ENCODE measurements at places on chromosomes 16 and 17.

DNA sequence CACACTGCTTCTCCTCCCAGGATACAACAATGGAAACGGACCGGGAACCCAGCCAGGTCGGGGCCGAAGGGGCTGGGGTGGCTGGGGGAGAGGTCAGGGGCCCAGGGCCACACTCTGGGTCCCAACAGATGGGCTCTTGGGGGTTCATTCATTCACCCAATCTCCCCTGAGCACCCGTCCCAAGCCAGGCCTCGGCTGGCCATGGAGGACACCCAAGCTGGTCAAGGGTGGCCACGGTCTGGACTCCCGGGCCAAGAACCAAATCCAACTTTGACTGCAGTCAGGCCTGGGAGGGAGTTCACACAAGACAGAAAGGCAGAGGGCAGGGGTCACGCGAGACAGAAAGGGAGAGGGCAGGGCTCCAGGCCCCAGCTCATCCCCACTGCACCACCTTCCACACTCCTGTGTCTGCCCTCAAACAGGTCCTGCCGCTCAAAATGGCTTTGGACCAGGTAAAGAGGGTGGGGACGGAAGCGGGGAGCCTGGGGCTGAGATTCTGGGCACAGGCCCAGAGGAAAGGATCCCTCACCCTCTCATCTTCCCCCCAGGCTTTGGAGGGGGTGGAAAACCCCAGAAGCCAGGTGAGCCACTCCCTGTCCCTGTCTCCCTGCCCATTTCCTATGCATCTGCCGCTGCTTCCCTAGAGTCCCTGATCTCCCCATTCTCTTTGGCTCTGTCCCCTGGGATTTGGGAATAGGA is 12.3 kb upstream of the PKMYT1 start:
- no peak for DNase-seq

- no peak for DNase-seq
Measured at GRCh38 chr16:82660966-82661365, 34.2 kb downstream of the CDH13 start.

- DNase-seq: no peak
Measured at GRCh38 chr16:51655249-51655648, 504.2 kb upstream of the SALL1 start.

- DNase-seq: no peak
Measured at GRCh38 chr16:22327446-22327775, 30.2 kb downstream of the POLR3E start.

DNA sequence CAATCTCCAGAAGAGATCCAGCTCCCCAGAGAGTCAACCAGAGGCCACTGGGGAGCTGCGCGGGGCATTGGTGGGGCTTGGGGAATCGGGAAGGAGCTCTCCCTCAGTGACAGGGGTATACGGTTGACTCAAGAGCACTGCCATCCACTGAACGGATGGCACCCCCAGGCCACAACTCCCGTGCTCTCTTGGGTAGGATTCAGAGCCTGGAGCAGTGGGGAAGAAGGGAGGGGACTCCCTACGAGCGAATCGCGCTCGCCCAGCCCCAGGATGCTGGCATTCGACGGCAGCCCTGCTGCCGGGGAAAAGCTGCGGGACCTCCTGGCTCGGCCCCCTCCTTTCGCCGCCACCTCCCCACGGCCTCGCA is 473 bp upstream of the TPPP3 start:
- no peak for DNase-seq

DNA sequence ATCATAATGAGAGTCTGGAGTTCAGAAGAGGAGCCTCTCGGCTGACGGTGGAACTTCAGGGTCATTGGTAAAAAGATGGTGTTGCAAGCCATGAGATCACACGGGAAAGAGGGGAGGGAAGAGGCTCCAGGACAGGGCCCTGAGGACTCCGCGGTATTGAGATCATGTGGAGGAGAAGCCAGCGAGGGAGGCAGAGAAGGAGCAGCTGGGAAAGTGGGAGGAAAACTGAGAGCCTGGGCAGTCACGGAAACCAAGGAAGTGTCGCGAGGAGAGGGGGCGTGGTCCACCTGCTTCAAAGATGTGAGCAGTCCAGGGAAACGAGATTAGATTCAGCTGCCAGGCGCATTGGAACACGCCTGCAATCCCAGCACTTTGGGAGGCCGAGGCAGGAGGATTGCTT is 27.7 kb upstream of the SBK1 start:
- DNase-seq: no peak

GRCh38 chr16:27485126-27485525 is 64.6 kb downstream of the GTF3C1 start:
- DNase-seq: no peak

GRCh38 chr16:19879241-19879792 is 5.3 kb downstream of the GPRC5B start:
- DNase-seq: no peak

Measured in activated naive CD8-positive, alpha-beta T cell treated with anti-CD3 and anti-CD28 coated beads, Interleukin-2, amount 50 U/mL, for 24 hours (primary cell).